ENCODE measurements at places on chromosomes 2 and 18. TPM values are rescaled to one million over a fixed set of nuclear protein-coding genes. Genes with fewer than 3 reads are reported as not detected.

DNA sequence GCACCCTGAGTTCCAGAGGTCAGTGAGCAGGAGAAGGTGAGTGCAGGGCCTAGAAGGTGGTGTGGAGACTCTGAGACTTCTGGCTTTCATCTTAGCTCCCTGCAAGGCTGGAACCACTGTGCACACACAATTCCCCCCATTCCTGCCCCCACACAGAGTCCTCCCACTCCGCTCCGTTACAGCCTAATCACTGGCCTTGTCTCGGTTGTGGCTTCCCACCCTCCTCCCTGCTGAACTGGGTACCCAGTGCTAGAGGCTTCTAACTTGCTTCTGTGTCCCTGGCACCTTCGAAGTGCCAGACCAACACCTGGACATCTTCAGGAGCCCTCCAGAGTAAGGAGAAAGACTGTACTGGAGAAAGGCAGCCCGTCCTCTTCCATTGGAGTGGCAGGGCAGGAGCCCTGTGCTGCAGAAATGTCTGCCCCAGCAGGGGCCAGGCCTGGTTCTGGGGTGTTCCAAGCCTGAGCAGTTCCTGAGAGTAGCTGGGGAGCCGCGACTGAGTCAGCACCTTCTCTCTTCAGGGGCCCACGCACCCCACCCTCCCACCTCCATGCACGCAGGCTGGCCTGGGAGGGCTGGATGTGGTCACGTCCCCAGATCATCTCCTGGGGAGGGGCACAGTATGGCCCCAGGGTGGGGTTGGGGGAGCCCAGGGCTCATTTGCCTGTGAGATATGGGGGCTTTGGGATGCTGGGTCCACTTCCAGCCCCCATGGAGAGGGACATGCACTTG is 23.4 kb downstream of the CROCC2 start:
- DNase-seq, result no peak

Gene SERPINB2
- total RNA-seq, result 1.6 TPM

- no peak for DNase-seq
Observed at GRCh38 chr2:195636890-195637289, 20.1 kb upstream of the SLC39A10 start.

Gene MYO5B
- total RNA-seq, result 17.1 TPM

Gene CYRIA
- total RNA-seq, result 5.3 TPM
